ENCODE measurements at places on chromosomes 4 and X. TPM values are rescaled to one million over a fixed set of nuclear protein-coding genes. Genes with fewer than 3 reads are reported as not detected.

DNA sequence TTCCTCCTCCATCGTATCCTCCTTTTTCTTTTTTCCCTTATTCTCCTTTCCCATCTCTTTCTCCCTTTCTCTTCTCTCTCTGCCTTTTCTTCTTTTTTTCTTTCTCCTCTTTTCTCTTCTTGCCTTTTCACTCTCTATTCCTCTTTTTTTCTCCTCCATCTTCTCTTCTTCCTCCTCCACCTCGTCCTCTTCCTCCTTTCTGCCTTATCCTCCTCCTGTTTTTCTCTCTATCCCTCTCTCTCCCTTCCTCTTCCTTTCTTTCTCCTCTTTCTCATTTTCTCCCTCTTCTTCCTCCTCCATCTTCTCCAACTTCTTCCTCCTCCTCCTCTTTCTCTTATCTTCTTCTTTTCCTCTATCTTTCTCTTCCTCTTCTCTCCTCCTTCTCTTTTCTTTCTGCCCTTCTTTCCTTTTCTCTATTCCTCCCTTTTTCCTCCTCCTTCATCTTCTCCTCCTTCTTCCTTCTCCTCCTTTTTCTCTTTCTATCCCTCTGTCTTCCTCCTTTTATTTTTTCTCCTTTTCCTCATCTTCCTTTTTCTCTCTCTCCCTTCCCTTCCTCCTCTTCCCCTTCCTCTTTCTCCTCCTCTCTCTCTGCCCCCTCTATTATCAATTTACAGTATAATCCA lies 269.1 kb downstream of the DHRSX start:
- no peak for DNase-seq
- H3K27me3 ChIP-seq, result no peaks in the 10 kb centered on the region
- no peaks in the 10 kb centered on the region for H3K4me1 ChIP-seq

The AASDH gene
- total RNA-seq, result 12.1 TPM

GRCh38 chr4:7004331-7004730 lies 38.8 kb upstream of the TADA2B start:
- H3K36me3 ChIP-seq, result no peaks in the 10 kb centered on the region
- no peaks in the 10 kb centered on the region for H3K4me1 ChIP-seq
- H3K27ac ChIP-seq, result no peak overlapping the region
- no peaks in the 10 kb centered on the region for H3K27me3 ChIP-seq
- no peak overlapping the region for H3K4me3 ChIP-seq

DNA sequence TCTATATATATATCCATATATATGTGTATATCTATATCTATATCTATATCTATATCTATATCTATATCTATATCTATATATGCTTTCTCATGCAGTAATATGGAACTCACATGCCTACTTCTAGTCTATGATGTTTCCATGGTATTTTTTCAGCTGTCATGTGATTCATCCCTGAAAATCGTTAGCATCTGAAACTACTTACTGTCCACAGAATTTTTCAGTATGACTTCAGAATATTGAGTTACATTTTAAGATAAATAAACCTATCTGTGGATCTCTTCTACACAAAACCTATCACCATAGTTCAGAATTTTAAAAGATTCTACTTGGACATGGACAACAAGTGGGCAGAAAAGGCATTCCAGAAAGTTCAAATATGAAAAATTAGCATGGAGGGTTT lies 855.1 kb upstream of the INTU start:
- no peaks in the 10 kb centered on the region for H3K36me3 ChIP-seq
- no peak for DNase-seq
- H3K27ac ChIP-seq, result no peak overlapping the region
- H3K27me3 ChIP-seq, result no peaks in the 10 kb centered on the region
- no peak overlapping the region for H3K4me3 ChIP-seq

- H3K27ac ChIP-seq, result no peak overlapping the region
- DNase-seq, result no peak
- H3K4me3 ChIP-seq, result no peak overlapping the region
- no peaks in the 10 kb centered on the region for H3K36me3 ChIP-seq
- H3K4me1 ChIP-seq, result no peaks in the 10 kb centered on the region
Observed at GRCh38 chr4:163350672-163351071, 7.0 kb downstream of the NPY5R start.

DNA sequence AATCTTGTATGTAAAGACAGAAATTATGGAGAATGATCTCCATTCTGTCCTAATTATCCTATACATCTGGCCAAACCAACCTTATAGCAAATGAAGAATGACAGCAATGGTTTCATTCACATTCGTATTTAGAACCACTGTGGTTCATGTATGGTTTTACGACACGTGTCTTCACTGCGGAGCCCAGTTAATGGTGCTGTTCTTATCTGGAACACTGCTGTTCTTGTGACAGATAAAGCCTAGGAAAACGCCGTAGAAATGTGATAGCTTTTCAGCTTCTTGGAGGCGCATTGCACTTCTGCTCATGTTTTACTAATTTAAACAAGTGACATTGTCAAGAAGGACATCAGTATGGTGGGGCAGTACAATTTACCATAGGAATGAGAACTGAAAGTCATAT lies 2266.4 kb upstream of the TENM3 start:
- no peak for DNase-seq
- no peak overlapping the region for H3K4me3 ChIP-seq
- H3K27ac ChIP-seq, result no peak overlapping the region
- H3K4me1 ChIP-seq, result no peaks in the 10 kb centered on the region
- H3K27me3 ChIP-seq, result no peaks in the 10 kb centered on the region
- no peaks in the 10 kb centered on the region for H3K36me3 ChIP-seq

The HPSE gene
- total RNA-seq, result 3.0 TPM

GRCh38 chrX:133151336-133151735 lies 54.4 kb upstream of the USP26 start:
- no peaks in the 10 kb centered on the region for H3K4me1 ChIP-seq
- no peaks in the 10 kb centered on the region for H3K27me3 ChIP-seq
- no peaks in the 10 kb centered on the region for H3K36me3 ChIP-seq
- H3K4me3 ChIP-seq, result no peak overlapping the region
- H3K27ac ChIP-seq, result no peak overlapping the region

DNA sequence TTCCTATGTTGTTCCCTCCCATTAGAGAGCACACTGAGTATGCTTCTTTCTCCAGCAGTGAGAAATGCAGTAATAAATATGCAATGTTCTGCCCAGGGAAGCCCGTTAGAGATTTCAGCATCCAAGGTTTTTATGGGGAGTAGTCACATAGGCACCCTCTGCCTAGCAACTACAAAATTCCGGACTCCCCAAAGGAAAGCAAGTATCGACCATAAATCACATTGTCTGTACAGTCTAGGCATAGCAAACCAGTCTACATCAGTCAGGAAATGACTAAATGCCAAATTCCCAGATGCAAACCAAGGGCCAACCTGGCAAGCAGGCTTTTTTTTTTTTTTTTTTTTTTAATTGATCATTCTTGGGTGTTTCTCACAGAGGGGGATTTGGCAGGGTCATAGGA lies 34.8 kb downstream of the GPR101 start:
- H3K4me1 ChIP-seq, result no peaks in the 10 kb centered on the region
- H3K36me3 ChIP-seq, result no peaks in the 10 kb centered on the region
- H3K27me3 ChIP-seq, result no peaks in the 10 kb centered on the region
- H3K4me3 ChIP-seq, result no peak overlapping the region
- no peak for DNase-seq

GRCh38 chr4:83725336-83726085 lies 189.6 kb downstream of the GPAT3 start:
- no peaks in the 10 kb centered on the region for H3K4me1 ChIP-seq
- DNase-seq, result no peak
- no peaks in the 10 kb centered on the region for H3K27me3 ChIP-seq

The TTC29 gene
- total RNA-seq, result not detected

- DNase-seq, result no peak
- no peaks in the 10 kb centered on the region for H3K36me3 ChIP-seq
- no peaks in the 10 kb centered on the region for H3K4me1 ChIP-seq
- no peak overlapping the region for H3K27ac ChIP-seq
- no peak overlapping the region for H3K4me3 ChIP-seq
Observed at GRCh38 chr4:5678977-5679376, 29.4 kb downstream of the EVC2 start.

The PAGE2 gene
- not detected for total RNA-seq

The RIBC1 gene
- total RNA-seq, result not detected

The RBMXL3 gene
- total RNA-seq, result not detected

The TNIP3 gene
- not detected for total RNA-seq

The ETDA gene
- total RNA-seq, result not detected

The GAK gene
- total RNA-seq, result 92.3 TPM

- H3K36me3 ChIP-seq, result no peaks in the 10 kb centered on the region
- H3K4me1 ChIP-seq, result peaks cover 11% of the 10 kb centered on the region
- H3K27me3 ChIP-seq, result no peaks in the 10 kb centered on the region
- no peak for DNase-seq
- H3K4me3 ChIP-seq, result peak overlapping the region; percentile 55
Observed at GRCh38 chrX:40177117-40177430, 79.3 kb upstream of the BCOR start.

DNA sequence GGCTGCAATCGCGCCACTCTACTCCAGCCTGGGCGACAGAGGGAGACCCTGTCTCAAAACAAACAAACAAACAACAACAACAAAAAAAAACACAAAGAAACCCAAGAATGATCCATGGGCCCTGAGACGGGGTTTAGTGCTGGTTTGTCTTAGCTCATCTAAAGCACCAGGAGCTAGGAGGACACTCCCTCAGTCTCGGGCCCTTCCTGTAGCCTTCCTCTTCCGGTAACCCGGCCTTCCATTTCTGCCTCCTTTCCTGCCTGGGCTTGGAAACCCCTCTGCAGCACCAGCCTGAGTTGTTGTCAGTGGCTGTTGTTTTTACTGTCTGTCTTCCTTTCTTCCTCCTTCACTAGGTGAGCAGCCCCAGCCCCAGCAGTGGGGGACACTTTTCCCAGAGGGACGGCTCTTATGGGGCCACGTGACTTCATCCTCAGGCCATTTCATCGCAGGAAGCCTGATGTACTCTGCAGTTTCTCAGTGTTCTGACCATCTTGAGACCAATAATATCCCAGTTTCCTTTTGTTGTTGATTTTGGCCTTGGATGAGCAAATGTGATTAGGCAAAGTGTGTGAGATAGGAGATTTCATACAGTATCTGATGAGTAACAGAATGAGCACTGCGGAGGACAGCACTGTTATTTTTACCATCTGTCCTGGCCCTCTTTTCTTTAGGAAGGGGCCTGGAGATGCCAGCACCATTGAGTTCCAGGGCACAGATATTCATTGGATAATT lies 90.1 kb downstream of the ANAPC4 start:
- no peaks in the 10 kb centered on the region for H3K36me3 ChIP-seq
- no peak for DNase-seq
- no peak overlapping the region for H3K4me3 ChIP-seq
- H3K27me3 ChIP-seq, result no peaks in the 10 kb centered on the region
- no peaks in the 10 kb centered on the region for H3K4me1 ChIP-seq

- no peak overlapping the region for H3K27ac ChIP-seq
- no peaks in the 10 kb centered on the region for H3K4me1 ChIP-seq
- no peak overlapping the region for H3K4me3 ChIP-seq
- H3K27me3 ChIP-seq, result no peaks in the 10 kb centered on the region
Observed at GRCh38 chr4:62250100-62250499, 1050.0 kb downstream of the ADGRL3 start.

The OTUD6A gene
- not detected for total RNA-seq

DNA sequence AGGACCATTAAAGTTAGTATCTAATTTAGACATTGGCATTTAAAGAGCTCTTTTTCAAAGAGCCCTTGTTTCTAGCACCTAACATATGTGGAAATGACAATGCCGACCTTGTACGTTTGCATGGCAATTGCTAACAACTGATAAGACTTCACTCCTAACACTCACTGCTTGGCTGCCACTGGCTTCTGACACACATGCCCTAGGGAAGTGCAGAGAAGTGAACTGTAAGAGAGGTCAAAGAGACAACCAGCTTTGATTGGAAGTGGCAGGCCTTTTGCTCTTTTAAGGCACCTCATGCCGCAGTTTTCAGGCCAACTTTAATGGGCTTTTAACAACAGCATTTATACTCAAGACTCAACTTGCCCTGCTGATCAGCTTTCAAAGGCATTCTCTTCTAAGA lies 158.4 kb downstream of the RAB28 start:
- H3K27ac ChIP-seq, result no peak overlapping the region
- H3K27me3 ChIP-seq, result no peaks in the 10 kb centered on the region
- DNase-seq, result no peak
- peaks cover 6% of the 10 kb centered on the region for H3K36me3 ChIP-seq

DNA sequence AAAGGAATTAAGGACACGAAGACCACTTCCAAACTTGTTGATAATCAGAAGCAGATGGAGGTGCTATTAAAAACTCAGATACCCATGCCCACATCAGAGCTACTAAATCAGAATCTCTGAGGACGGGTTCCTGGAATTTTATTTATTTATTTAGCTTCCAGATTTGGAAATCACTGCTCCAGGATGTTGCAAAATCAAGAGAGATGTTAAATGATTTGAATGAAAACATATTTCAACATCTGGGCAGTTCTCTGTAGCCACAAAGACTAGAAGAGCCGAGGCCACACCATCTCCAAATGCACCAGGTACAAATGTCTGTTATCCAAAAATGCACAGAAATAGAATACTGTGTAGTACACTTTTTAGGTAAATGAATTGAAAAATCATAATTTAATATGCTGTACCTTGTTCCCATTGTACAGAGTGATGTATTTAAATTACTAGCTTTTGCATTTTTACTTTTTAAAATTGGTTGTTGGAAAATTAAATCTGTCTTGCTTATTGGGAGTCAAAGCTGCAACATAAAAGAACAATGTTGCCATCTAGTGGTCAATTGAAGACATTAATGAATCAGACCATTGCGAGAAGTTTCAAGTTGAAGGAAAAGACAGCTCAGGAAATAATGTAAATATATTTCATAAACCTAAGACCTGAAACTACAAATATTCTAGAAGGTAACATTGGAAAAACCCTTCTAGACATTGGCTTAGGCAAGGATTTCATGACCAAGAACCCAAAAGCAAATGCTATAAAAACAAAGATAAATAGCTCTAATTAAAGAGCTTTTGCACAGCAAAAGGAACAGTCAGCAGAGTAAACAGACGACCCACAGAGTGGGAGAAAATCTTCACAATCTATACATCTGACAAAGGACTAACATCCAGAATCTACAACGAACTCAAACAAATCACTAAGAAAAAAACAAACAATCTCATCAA lies 151.3 kb upstream of the TTC29 start:
- H3K4me3 ChIP-seq, result no peak overlapping the region
- peak overlapping the region; percentile 50 for H3K27ac ChIP-seq
- DNase-seq, result peak; percentile 36
- H3K4me1 ChIP-seq, result no peaks in the 10 kb centered on the region
- no peaks in the 10 kb centered on the region for H3K36me3 ChIP-seq
- H3K27me3 ChIP-seq, result no peaks in the 10 kb centered on the region

DNA sequence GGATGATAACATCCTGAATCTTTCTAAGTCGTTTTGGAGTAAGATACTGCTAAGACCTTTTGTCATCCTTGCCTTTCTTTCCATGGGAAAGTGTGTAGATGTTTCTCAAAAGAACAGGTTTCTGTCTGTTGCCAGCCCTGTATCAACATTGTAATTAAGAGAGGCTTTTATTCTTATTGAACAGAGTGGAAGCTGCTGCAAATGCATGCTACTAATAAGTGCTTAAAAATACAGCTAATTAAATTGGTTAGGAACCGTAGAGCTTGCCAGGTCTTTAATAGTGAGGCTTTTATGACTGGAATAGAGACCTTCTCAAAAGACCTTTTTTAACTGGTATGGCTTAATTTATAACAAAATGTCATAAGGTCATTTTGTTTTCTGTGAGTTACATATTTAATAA lies 34.4 kb downstream of the INTU start:
- no peaks in the 10 kb centered on the region for H3K27me3 ChIP-seq
- no peak overlapping the region for H3K27ac ChIP-seq
- H3K36me3 ChIP-seq, result peaks cover 11% of the 10 kb centered on the region
- no peak overlapping the region for H3K4me3 ChIP-seq

Data from tibial nerve (tissue), 4 donors.